Bronchial epithelial cell (primary cell): ENCODE measurements at places on chromosomes 5 and 9. TPM values are rescaled to one million over a fixed set of nuclear protein-coding genes. Genes with fewer than 3 reads are reported as not detected.
A peak's percentile ranks its signal among the peaks of the same experiment; 100 is the strongest.

- DNase-seq, result no peak
These were observed 307.3 kb upstream of the SGCD start for GRCh38 chr5:156019571-156020180.

DNA sequence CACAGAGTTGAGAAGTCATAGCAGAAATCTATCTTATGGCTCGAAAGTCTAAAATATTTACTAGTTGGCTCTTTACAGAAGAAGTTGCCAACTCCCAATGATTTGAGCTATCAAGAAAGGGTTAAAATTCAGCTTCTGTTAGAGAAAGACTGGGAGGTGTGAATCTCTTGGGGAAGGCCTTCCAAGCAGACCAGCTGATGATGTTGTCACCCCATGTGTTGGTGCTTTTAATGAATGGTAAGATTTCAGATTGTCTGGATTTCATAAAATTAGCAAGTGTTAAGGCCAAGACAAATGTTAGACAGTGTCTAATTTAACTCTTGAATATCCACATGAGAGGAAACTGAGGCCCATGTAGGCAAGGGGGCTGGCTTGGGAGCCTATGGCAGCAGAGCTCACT is 63.9 kb downstream of the PPARGC1B start:
- DNase-seq, result no peak

DNA sequence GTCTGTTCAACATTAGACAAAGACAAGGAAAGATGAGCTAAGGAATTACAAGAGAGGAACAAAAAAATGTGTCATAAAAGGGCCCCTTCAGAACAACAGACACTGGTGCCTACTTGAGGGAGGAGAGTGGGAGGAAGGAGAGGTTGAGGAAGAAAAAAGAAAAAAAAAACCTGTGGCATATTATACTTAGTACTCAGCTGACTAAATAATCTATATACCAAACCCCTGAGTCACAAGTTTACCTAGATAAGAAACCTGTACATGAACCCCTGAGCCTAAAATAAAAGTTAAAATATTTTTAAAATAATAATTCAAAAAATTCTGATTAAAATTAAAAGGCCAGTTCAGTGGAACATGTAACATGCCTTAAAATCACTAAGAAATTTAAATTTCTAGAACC is 107.3 kb downstream of the MTREX start:
- peak; percentile 71 for DNase-seq

GRCh38 chr5:77239126-77239741 is 28.8 kb downstream of the PDE8B start:
- peak; percentile 15 for DNase-seq

DNA sequence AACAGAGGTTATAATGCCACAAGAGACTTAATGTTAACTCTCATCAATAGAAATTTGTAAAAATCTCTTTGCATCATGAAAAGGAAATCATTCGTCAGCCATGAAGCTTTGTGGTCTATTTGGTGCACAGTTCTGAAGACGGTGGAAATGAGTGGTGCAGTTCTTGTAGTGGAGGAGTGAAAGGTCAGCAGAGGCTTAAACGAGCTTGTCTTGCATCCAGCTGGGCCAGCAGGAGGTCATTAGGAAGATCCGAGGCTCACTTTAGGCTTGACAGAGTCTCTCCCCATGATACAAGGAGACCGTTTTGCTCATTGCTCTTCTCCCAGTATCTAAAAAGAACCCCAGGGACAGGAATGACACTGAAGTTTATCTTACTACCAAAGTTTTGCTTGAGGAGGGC is 440.8 kb downstream of the BNC2 start:
- no peak for DNase-seq

GRCh38 chr5:96114736-96115135 is 153.1 kb upstream of the ELL2 start:
- peak; percentile 87 for DNase-seq

DNA sequence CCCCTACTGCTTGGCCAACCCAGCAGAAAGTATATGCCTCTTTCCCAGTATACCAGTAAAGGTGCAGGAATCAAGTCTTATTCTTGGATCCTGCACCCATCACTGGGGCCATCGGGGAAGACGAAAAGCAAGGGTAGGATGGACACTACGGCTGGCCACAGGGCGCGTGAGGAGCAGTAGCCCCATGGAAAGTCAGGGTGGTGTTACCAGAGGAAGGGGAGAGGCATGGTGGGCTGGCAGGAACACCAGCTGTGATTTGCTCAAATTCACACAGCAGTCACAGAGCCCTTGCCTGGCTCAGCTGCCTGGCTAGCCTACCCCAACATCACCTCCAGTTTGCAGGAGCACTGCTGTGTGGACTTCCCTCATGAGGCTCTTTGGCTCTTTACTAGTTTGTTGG is 34.5 kb upstream of the SAP30L start:
- no peak for DNase-seq

DNA sequence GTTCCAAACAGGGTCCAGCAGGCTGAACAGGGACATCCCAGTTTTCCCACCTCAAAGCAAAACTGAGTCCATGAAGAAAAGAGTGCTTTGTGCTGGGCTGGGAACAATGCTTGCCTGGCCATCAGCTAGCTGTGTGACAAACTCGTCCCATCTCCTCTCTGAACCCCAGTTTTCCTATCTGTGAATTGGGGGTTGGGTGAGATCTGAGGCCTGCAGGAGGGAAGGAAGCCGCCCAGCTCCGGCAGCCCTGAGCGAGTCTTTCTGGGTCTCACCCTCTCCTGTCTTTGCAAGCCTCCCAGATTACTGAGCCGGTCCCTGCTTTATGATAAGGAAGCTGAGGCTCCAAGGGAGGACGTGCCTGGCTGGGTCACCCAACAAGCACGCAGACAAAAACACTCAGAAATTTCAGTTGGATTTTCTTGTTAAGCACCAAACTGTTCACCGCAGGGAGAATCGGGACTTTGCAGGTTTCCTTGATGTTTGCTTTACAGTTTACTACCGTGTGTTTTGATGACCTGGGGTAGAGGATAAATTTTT is 82.6 kb upstream of the LMX1B start:
- no peak for DNase-seq

- peak; percentile 50 for DNase-seq
These were observed 14.4 kb downstream of the FAM169A start for GRCh38 chr5:74851684-74852353.

DNA sequence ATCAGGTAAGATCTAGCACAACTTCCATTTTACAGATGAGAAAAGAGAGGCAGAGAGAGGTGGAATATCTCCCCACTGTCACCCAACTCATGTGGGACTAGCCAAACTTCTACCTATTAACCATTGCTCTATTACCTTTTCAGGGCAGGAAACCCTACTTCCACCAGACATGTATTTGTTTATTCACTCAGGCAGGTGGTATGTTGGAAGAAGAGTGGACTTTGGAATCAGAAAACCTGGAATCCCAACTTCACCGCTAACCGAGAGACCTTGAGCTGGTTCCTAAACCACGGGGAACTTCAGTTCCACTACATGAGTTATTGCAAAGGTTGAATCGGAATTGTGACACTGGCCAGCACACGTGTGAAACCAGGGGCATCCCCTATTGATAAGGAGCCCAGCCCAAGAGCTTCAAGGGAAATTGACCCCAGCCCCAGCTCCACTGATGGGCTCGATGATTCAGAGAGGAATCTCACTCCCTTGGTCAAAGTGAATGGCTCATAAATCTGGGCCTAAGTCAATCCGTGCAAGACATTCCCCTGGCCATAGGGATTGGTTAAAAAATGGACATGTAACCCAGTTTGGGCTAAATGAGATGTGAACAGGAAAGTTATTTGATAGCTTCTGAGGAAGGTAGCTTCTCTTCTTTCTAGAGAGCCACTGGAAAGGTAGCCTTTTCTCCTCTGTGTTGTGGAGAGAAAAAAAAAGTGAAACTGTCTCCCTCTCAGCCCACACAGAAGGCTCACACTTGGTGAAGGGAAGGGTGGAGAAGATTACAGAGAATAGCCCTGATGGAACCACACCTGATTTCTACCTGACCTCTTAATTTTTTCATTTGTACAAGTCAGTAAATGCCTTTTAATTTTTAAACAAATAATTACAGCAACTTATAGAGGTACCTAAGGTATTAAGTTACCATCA is 5.5 kb upstream of the GLIS3 start:
- DNase-seq, result no peak

- no peak for DNase-seq
These were observed 353.6 kb downstream of the TLE4 start for GRCh38 chr9:79925326-79925725.

GRCh38 chr9:122364117-122364782 is 6.6 kb upstream of the PTGS1 start:
- peak; percentile 67 for DNase-seq

DNA sequence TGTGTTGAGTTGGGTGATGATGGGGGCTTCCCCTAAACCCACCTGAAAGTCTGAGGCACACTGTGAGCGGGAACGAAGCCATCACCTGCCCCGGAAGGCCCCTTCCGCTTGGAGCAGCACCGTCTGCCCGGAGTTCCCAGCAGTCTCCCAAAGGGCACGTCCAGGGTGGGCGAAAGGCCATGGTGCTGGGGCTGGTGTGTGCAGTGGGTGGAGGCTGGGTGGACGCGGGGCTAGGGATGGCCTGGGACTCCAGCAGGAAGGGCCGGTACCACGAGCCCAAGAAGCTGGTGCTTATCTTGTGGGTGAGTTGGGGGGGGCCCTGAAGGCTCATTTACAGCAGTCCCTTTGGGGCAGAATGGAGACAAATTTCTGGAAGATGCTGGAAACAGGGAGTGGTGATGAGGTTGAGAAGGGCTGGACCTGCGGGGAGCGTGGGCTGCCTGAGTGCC is 4.6 kb downstream of the FLT4 start:
- DNase-seq, result no peak

GRCh38 chr5:66247176-66247960 is 103.3 kb downstream of the SREK1 start:
- DNase-seq, result peak; percentile 89

DNA sequence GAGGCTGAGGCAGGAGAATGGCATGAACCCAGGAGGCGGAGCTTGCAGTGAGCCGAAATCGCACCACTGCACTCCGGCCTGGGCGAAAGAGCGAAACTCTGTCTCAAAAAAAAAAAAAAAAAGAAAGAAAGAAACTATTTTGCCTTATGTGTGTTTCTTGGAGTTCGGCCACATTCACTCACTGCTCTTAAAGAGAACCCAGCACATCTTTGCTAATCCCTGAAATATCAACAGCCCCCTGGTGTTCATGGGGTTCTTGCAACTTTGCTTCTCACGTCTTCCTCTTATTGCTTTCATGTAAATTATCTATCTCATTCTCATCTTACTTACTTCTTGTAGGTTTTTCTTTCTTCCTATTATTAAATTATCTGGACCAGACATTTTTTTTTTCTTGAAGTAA is 126.3 kb upstream of the ASTN2 start:
- no peak for DNase-seq

DNA sequence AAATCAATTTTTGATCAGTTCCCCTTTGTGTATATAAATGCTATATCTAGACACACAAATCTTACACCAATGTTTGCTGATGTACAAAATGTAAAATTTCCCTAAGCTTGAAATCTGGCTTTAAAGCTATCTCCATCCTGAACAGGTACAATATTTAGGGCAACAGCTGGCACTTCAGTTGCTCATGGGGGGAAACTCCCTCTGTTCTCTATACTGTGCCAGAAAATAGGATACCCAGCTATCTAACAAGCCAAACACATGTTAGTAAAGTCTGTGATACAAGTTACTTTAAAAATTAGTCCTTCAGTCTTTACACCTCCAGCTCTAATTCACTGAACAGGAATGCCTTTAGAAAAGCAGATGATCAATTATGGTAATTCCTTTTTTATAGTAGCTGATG is 191.8 kb downstream of the SLF1 start:
- DNase-seq, result no peak

DNA sequence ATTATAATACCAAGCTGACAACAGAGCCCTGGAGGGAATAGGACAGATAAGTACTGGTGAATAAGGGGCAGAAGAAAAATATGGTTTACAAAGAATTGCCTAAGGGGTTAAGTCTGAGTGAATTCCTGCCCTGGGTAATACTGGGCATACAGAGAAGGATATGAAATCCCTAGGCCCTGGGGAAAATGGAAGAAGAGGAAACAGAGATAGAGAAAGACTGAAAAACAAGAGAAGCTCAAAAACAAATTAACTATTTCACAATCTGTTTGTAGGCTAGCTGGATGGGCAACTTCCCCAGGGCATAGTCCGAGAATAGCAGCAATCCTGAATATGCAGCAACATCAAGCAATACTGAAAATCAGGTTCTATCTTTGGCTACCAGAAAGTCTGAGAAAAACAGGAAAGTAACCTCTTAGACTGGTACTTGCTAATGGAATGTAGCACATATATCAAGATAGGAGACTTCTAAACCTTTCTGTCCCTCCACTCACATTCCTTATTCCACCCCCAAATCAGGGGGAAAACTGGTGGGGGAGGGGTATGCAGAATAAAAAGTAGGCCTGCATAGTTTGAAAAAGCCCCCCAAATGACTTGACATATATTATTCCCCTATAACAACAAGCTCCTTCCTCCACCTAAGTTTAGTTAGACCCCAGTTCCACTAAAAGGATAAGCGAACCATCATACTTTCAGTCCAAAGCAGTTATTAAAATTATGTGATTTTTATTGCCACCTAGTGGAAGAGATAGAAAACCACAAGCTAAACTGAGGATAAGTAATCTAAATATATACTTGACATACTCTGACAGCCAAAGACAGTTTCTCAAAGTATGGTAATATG is 20.6 kb downstream of the SLC38A9 start:
- peak; percentile 54 for DNase-seq

DNA sequence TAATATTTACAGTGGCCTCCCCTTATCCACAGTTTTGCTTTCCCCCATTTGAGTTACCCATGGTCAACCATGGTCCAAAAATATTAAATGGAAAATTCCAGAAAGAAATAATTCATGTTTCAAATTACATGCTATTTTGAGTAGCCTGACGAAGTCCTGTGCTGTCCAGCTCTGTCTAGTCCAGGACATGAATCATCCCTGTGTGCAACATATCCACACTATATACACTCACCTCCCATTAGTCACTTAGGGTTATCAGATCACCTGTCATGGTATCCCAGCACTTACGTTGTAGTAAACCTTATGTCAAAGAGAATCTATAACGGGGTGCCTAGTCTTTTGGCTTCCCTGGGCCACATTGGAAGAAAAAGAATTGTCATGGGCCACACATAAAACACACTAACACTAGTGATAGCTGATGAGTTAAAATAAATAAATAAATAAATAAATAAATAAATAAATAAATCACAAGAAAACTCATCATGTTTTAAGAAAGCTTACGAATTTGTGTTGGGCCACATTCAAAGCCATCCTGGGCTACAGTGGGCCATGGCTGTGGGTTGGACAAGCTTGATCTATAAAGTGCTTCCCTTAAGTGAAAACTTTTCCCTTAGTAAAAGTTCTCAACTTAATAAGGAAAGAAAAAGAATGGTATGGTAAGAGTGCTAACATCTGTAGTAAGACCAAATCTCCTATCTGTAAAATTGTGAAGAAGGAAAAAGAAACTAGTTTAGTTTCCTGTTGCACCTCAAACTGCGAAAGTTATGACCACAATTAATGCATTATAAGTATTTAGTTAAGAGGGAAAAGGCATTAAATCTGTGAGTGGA is 15.9 kb upstream of the OMD start:
- peak; percentile 96 for DNase-seq

- DNase-seq, result no peak
These were observed 383.4 kb downstream of the TMEM38B start for GRCh38 chr9:106077731-106078130.

- no peak for DNase-seq
These were observed 13.4 kb downstream of the CEP72 start for GRCh38 chr5:625516-625915.

GRCh38 chr5:66558560-66558959 is 37.6 kb upstream of the MAST4 start:
- no peak for DNase-seq

Gene AOPEP
- total RNA-seq, result 75.4 and 91.1 TPM in 2 replicates

Gene ARAP3
- total RNA-seq, result 3.7 and 4.0 TPM in 2 replicates

Gene FREM1
- total RNA-seq, result under 0.01 TPM in 1 of 2 replicates, not detected in the other

Gene ZNF474
- 0.13 and 0.26 TPM in 2 replicates for total RNA-seq

Gene WNT8A
- total RNA-seq, result not detected in 2 replicates

Gene XPA
- total RNA-seq, result 4.2 and 7.8 TPM in 2 replicates

Gene TRAF2
- total RNA-seq, result 5.3 and 10.1 TPM in 2 replicates

Gene DIPK1B
- total RNA-seq, result 0.13 TPM in 1 of 2 replicates, not detected in the other
